CD8-positive, alpha-beta memory T cell (primary cell): ENCODE measurements at places on chromosomes 5 and 9. TPM values are rescaled to one million over a fixed set of nuclear protein-coding genes. Genes with fewer than 3 reads are reported as not detected.

DNA sequence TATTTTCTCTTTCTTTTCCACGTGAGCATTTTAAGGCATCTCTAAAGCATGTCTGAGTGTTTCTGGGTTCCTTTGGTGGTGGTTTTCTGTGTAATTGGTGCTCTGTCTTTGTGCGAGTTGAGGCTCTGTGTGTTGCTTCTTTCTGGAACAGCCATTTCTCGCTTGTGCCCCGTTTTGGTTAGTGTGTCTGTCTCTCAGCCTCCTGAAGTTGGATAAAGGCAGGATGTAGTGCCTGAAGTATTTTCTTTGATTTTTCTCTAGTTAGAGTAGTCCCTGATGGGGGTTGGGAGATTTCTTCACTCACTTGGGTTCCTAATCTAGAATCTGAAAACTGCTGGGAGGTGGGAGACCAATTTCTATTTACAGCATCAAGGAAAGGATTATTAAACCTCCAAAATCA is 129.7 kb upstream of the TMEM161B start:
- H3K27ac ChIP-seq = no peak overlapping the region
- H3K4me1 ChIP-seq = no peaks in the 10 kb centered on the region
- H3K4me3 ChIP-seq = no peak overlapping the region
- DNase-seq = no peak

GRCh38 chr9:38006163-38006562 is 62.9 kb downstream of the SHB start:
- H3K4me1 ChIP-seq = peaks cover 13% of the 10 kb centered on the region
- no peaks in the 10 kb centered on the region for H3K36me3 ChIP-seq
- no peak overlapping the region for H3K4me3 ChIP-seq
- no peaks in the 10 kb centered on the region for H3K27me3 ChIP-seq

VLDLR gene
- 2.5 TPM for total RNA-seq

DNA sequence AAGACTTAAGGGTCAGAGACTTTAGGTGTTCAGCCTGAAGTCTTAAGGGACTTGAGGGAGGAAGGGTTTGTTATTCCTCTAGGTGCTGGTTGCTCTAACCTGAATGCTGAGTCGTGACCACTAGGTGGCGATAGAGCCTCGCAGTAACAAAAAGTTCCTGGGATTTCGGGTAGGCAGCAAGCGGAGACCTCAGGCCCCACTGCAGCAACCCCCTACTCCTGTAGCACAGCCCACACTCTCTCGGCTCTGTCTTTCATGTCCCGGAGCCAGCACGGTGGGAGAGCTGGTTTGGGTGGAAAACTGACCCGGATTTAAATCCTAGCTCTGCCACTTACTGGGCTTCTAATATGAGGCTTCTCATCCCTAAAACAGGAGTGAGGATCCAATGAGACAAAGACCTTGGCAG is 100.3 kb upstream of the PANK3 start:
- H3K4me1 ChIP-seq = no peaks in the 10 kb centered on the region
- no peak overlapping the region for H3K27ac ChIP-seq
- H3K36me3 ChIP-seq = no peaks in the 10 kb centered on the region
- peak; percentile 29 for DNase-seq

- H3K27ac ChIP-seq = no peak overlapping the region
- H3K36me3 ChIP-seq = no peaks in the 10 kb centered on the region
- H3K4me1 ChIP-seq = no peaks in the 10 kb centered on the region
Observed at GRCh38 chr5:51997500-51997899, 614.3 kb downstream of the ISL1 start.

SLC6A7 gene
- not detected for total RNA-seq

DNA sequence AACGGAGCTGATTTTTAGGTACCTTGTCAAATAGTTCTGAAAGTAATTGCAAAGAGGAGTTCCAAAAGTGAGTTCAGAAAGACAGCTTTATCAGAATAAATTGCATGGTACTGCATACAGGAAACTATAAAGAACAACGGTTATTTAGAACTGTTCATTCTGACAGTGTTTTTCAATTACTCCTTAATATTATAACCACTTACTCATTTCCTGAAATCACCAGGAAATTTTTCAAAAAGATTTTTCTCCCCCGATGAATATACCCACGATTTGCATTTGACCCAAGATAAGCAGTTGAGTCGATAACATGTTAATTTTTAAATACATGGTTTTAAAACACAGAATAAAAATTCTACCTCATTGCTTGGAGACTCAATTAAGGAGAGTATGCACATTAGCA is 9.4 kb downstream of the DOCK8 start:
- H3K4me3 ChIP-seq = no peak overlapping the region
- no peaks in the 10 kb centered on the region for H3K27me3 ChIP-seq
- no peaks in the 10 kb centered on the region for H3K36me3 ChIP-seq

NR5A1 gene
- not detected for total RNA-seq

- no peak overlapping the region for H3K27ac ChIP-seq
- H3K4me1 ChIP-seq = peaks cover 5% of the 10 kb centered on the region
- no peaks in the 10 kb centered on the region for H3K36me3 ChIP-seq
Observed at GRCh38 chr5:87260604-87261192, 7.0 kb upstream of the RASA1 start.
